Stimulated activated CD8-positive, alpha-beta memory T cell treated with anti-CD3 and anti-CD28 coated beads, Interleukin-4, amount 100 ng/mL, for 24 hours (primary cell): ENCODE measurements at places on chromosomes 4 and X.

DNA sequence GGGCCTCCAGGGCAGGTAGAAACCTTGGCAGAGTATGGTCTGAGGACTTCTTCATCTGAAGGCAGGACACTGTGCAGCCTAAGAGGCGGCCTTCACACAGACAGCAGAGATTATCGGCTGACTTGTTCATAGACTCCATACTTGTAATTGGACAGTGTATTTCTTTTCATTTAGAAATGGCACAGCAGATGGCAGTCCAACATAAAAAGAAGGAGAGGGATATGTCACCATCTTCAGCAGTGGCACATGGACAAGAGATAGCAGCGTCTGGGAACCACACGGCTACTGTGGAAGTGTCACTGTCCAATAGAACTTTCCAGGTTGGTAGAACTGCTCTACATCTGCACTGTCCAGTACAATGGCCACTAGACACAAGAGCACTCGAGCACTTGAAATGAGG is 21.7 kb upstream of the GEMIN8 start:
- no peak for DNase-seq

GRCh38 chrX:30965767-30966166 is 76.7 kb upstream of the TAB3 start:
- DNase-seq = no peak

GRCh38 chrX:39693298-39693697 is 404.5 kb downstream of the BCOR start:
- DNase-seq = no peak

DNA sequence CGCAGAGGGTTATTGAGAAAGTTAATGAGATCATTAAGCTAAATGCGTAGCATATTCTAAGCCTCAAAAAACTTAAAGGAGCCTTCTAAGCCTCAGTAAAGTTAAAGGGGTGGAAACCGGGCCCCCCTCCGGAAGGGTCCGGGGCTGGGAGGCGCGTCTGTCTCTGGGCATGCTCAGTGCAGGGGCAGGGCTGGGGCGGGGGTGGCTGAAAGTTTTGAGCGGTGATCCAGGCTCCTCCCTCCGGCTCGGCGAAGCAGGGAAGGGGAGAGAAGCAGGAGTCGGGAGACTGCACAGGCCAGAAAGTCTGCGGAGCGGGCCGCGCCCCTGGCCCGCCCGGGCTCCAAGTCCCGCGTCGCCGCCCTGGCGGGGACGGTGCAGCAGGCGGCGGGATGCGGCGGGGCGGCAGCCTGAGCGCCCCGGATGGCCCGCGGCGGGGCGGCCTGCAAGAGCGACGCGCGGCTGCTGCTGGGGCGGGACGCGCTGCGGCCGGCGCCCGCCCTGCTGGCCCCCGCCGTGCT is at the start of gene EVC:
Gene EVC (plus strand): TSS at position 241 of the 518 bp plus-strand sequence. CDS start 180 bp downstream, at position 421.
- DNase-seq = no peak

- no peak for DNase-seq
Observed at GRCh38 chr4:121574618-121575017, 122.2 kb downstream of the ANXA5 start.

DNA sequence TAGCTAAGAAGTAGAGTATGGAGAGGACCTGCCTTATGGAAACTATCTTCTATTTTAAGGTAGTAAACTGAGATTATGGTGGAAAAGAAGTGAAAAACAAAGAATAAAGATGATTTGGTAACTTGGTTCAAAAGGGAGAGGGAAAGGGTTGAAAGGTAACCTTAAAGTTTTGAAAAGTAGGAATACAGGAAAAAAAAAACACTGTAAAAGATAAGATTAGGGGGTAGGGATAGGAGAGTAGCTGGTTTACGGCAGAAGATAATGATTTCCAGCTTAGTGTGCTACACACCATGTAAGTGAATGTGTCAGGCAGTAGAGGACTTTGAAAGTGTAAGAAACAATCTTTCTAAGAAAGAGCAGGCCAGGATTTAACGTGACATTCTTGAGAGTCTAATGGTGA is 35.3 kb downstream of the FAM13A start:
- DNase-seq = no peak

DNA sequence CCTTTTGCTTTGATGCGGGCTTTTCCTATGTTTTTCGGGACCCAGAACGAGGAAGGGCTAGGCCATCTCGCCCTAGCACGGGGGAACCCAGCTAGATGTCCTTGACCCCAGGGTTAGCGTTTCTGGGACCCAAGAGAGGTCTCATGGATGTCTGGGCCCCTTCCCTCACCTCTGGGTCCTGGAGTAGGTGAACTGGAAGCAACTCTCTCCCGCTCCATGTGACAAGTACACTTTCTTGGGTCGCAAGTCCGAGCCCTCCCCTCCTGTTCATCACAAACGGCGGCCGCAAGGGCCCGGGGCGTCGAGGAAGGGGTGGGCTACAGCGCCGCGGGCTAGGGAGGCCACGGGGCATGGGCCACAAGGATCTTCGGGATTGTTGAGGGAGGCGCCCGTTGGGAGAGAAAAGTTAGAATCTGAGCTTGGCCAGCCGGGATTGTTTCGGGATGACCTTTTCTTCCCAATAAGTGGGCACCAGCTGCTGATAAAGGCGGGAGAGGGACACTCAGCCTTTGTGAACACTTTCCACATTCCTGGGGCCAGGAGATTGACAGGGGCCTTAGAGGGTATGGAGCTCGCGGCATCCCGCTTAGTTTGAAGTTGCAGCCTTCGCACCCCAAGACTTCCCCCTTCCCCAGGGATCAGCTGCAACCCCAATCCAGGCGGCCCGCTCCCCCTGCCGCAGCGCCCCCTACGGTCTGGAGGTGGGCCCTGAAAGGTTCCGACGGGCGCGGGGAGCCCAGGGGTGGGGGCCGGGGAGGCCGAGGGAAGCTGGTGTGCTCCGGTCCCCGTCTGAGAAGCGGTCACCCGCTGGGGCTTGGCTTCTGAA is 136.9 kb upstream of the ZIC3 start:
- no peak for DNase-seq
